ENCODE measurements at places on chromosomes 7 and 10. TPM values are rescaled to one million over a fixed set of nuclear protein-coding genes. Genes with fewer than 3 reads are reported as not detected.
A peak's percentile ranks its signal among the peaks of the same experiment; 100 is the strongest.

GRCh38 chr7:100372256-100372655 lies 1.0 kb upstream of the PILRA start:
- DNase-seq: peak; percentile 39

DNA sequence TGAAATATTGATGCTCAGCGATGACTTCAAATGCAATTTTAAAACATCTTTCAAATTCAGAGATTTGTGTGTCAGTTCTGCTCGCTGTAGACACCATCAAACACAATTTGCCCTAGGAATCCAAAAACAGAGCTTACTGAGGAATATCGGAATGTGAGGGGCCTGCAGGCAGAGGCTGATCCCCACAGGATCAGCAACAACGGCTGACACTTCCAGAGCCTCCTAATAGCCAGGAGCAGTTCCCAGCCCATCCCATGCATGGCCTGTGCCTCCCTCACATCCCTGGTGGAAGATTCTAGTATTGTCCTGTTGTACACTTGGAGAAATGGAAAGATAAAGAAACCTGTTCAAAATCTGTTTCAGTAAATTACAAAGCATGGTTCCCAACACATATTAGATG lies 129.7 kb upstream of the VWC2 start:
- DNase-seq: no peak

DNA sequence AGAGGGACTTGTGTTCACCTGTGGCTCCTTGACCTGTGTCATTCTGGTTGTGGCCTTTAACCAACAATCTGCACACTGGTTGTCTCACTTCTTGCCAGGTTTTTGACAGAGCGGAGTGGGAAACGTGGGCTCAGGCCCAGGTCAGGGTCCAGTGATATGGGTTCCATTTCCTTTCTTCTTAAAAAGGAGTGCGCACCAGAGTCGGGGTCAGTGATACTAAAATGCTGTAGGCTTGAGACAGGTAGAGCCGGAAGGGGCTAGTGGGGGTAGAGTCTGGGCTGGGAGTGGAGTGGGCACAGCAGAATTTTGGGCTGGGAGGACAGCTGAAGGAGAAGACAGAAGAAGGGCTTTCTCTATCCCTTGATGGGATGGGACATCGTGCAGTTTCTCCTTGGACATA lies 61.2 kb downstream of the SH2D4B start:
- no peak for DNase-seq

DNA sequence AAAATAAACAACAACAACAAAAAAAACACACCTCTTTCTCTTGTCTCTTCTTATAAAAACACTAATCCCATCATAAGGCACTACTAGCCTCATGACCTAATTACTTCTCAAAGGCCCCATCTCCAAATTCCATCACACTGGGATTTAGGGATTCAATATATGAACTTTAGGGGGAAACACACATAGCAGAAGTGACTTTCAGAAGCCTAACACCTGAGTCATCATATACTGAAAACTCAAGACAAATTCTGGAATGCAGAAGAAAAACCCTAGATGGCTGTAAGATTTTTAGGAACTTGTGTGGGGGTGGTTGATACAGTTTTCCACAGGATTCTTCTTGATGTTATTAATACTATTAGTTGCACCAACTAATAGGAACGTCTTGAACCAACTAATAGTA lies 33.7 kb upstream of the CSTF2T start:
- DNase-seq: no peak

GRCh38 chr7:106063024-106063423 lies 49.1 kb downstream of the SYPL1 start:
- no peak for DNase-seq

- no peak for DNase-seq
These were observed 113.4 kb downstream of the ST7 start for GRCh38 chr7:117066668-117067067.

PIK3CG gene
- not detected for total RNA-seq

OPALIN gene
- not detected for total RNA-seq

LLCFC1 gene
- total RNA-seq: not detected
